ENCODE measurements at places on chromosomes 6 and 20.

- DNase-seq = no peak
Observed at GRCh38 chr6:33543116-33543515, 37.0 kb downstream of the BAK1 start.

- DNase-seq = peak; percentile 73
Observed at GRCh38 chr20:58236612-58237317, 8.3 kb upstream of the ANKRD60 start.

- DNase-seq = peak; percentile 69
Observed at GRCh38 chr20:61974357-61974665, 91.4 kb downstream of the TAF4 start.

DNA sequence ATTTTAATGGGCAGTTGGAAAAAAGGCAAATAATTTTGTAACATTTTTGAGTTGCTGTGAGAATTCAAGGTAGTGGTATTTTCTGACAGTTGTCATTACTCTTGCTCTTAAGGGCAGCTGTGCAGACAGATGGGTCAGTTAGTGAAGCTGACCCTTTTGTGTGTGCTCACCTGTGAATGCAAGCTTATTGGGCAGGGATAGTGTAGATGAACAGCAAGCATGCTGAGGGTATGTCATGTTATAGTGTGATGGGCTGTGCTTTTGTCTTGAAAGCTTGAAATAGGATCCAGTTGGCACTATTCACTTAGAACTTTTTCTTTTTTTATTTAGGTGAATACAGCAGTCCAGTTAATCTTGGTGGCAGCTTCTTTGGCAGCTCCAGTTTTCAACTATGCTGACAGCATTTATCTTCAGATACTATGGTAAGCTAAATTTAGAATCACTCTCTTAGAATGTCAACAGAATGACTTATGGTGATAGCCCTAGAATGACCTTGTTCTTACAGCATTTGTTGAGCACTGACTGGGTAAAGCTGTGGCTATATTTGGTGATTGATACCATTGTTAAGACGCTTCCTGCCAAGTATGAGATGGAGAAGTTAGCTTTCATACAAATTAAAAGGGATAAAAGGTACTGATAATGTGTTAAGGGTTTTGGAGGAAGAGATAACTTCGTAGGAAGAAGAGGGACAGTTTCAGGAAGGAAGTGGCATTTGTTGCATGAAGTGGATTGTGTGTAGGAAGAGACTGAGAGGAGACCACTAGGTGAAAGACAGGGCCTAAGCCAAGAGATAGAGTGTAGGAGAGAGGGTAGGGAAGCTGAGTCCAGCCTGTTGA is 19.5 kb downstream of the LRRN4 start:
- no peak for DNase-seq

- peak; percentile 83 for DNase-seq
Observed at GRCh38 chr6:22145376-22145775, 151.5 kb downstream of the PRL start.

- DNase-seq = peak; percentile 54
Observed at GRCh38 chr20:46013322-46013828, 4.7 kb downstream of the MMP9 start.

- no peak for DNase-seq
Observed at GRCh38 chr20:32476684-32477593, 108.2 kb downstream of the NOL4L start.

DNA sequence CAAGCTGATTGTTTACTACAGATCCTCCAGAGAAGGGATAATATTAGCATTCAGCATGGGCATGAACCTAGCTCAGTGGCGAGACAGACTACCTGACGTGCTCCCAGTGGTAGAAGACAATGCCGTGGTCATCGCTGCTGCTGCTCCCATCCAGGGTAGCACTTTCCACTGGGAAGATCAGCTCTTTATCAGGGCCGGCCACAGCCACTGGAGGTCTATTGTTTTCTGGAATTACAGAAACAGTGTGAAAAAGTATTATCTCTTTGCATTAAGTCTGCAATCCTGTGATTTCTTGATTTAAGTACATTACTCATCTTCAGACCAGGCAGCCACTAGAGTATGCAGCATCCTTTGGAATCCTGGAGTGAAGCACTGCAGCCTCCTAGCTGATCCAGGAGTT is 75.0 kb downstream of the ALDH5A1 start:
- no peak for DNase-seq
